Activated CD8-positive, alpha-beta T cell treated with anti-CD3 and anti-CD28 coated beads, Interleukin-2, amount 10 ng/mL, durations not matched to agents 7 days and 5 days (primary cell): ENCODE measurements at places on chromosomes 1 and 21. TPM values are rescaled to one million over a fixed set of nuclear protein-coding genes. Genes with fewer than 3 reads are reported as not detected.

- H3K27me3 ChIP-seq = peaks cover 2% of the 10 kb centered on the region
- no peaks in the 10 kb centered on the region for H3K36me3 ChIP-seq
- H3K4me3 ChIP-seq = no peak overlapping the region
- H3K4me1 ChIP-seq = no peaks in the 10 kb centered on the region
These were observed 46.6 kb downstream of the MYOM3 start for GRCh38 chr1:24065304-24065703.

HS2ST1 gene
- 20.9 TPM for total RNA-seq

GRCh38 chr1:31752258-31752657 lies 11.9 kb downstream of the ADGRB2 start:
- peak; percentile 57 for DNase-seq
- H3K4me3 ChIP-seq = peak overlapping the region; percentile 27

GRCh38 chr1:11898086-11898785 lies 28.0 kb downstream of the KIAA2013 start:
- no peak for DNase-seq
- no peaks in the 10 kb centered on the region for H3K4me1 ChIP-seq
- no peak overlapping the region for H3K4me3 ChIP-seq
- H3K27ac ChIP-seq = no peak overlapping the region
- no peaks in the 10 kb centered on the region for H3K36me3 ChIP-seq

GRCh38 chr1:205071028-205071409 lies 13.2 kb downstream of the TMEM81 start:
- no peaks in the 10 kb centered on the region for H3K36me3 ChIP-seq
- no peak for DNase-seq
- no peak overlapping the region for H3K27ac ChIP-seq
- H3K4me3 ChIP-seq = no peak overlapping the region

- peaks cover 9% of the 10 kb centered on the region for H3K27me3 ChIP-seq
- no peak overlapping the region for H3K4me3 ChIP-seq
- no peak overlapping the region for H3K27ac ChIP-seq
- H3K4me1 ChIP-seq = peaks cover 38% of the 10 kb centered on the region
- no peaks in the 10 kb centered on the region for H3K36me3 ChIP-seq
These were observed 32.7 kb upstream of the ZNF326 start for GRCh38 chr1:89962024-89962741.

DNA sequence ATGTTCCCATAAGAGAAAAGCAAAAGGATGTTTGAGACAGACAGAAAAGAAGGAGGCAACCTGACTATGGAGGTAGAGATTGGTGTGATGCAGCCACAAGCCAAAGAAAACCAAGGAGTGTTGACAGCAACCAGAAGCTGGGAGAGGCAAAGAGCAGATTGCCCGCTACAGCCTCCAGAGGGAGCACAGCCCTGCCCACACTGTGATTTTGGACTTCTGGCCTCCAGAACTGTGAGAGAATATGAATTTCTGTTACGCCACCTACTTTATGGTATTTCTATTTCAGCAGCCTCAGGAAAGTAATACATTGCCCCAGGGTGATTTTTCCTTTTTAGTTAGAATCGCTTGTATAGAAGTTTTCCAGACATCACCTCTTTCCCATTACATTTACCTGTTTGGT lies 28.4 kb downstream of the SLAMF6 start:
- H3K36me3 ChIP-seq = peaks cover 19% of the 10 kb centered on the region
- H3K4me3 ChIP-seq = no peak overlapping the region
- H3K4me1 ChIP-seq = no peaks in the 10 kb centered on the region
- no peak for DNase-seq

AXDND1 gene
- 1.4 TPM for total RNA-seq

DNAH14 gene
- not detected for total RNA-seq

DNA sequence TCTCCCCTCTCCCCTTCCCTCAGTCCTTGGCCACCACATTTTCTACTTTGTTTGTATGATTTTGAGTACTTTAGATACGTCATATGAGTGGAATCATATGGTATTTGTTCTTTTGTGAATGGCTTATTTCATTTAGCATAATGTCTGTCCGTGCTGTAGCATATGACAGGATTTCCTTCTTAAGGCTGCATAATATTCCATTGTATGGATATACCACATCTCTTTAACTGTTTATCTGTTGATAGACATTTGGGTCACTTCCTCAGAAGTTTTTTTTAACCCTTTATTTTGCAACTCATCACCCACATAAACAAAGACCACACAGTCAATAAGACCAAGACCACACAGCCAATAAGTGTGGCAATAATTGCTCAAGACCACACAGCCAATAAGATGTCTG lies 24.9 kb downstream of the FAM163A start:
- H3K36me3 ChIP-seq = no peaks in the 10 kb centered on the region
- H3K4me1 ChIP-seq = no peaks in the 10 kb centered on the region
- peaks cover 5% of the 10 kb centered on the region for H3K27me3 ChIP-seq

ZNF648 gene
- not detected for total RNA-seq

GRCh38 chr1:156624814-156625435 lies 5.7 kb downstream of the HAPLN2 start:
- no peaks in the 10 kb centered on the region for H3K36me3 ChIP-seq
- H3K27ac ChIP-seq = no peak overlapping the region
- peaks cover 12% of the 10 kb centered on the region for H3K4me1 ChIP-seq
- no peak overlapping the region for H3K4me3 ChIP-seq
